ENCODE measurements at places on chromosomes 7 and 10. TPM values are rescaled to one million over a fixed set of nuclear protein-coding genes. Genes with fewer than 3 reads are reported as not detected.

The ZRANB1 gene
- polyA plus RNA-seq, result 23.0 TPM

The ADRA2A gene
- 2.4 TPM for polyA plus RNA-seq

DNA sequence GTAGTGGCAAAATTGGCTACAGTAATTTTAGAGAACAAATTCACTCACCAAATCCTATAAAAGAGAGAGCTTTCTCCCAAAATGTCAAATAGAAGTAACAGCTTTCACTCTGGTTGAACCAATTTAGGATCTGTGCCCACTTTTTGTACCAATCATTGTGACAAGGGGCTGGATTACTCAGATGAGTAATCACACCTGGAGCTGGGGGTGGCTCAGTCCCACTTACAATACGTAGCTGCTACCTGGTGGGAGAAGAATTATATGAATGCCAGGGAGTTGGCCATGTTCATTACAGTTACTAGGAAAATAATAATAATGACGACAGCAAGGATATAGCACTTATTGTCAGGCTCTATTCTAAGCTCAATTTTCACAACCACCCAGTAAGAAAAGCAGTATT, 23.4 kb upstream of the SLC26A3 start:
- DNase-seq, result no peak

DNA sequence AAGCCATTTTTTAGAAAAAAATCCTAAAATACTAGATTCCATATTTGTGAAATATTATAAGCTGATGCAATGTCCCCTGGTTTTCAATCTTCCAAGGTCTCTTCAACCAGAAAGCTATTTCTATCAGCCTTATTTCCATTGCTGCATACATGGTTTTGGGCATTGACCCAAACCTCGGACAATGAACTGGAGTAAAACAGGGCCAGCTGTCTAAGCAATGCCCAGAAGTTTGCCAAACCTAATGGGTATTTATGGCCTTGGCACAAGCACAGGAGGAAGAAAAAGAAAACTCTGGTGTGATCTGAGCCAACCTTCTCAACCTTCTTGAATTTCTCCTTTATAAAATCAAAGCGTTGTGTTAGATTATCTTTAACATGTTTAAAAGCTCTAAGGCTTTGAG, 402.3 kb downstream of the DNAJB9 start:
- DNase-seq, result no peak

- no peak for DNase-seq
Measured at GRCh38 chr10:126398924-126399323, 10.6 kb upstream of the ADAM12 start.

- DNase-seq, result no peak
Measured at GRCh38 chr10:336247-336646, 201.0 kb downstream of the ZMYND11 start.

DNA sequence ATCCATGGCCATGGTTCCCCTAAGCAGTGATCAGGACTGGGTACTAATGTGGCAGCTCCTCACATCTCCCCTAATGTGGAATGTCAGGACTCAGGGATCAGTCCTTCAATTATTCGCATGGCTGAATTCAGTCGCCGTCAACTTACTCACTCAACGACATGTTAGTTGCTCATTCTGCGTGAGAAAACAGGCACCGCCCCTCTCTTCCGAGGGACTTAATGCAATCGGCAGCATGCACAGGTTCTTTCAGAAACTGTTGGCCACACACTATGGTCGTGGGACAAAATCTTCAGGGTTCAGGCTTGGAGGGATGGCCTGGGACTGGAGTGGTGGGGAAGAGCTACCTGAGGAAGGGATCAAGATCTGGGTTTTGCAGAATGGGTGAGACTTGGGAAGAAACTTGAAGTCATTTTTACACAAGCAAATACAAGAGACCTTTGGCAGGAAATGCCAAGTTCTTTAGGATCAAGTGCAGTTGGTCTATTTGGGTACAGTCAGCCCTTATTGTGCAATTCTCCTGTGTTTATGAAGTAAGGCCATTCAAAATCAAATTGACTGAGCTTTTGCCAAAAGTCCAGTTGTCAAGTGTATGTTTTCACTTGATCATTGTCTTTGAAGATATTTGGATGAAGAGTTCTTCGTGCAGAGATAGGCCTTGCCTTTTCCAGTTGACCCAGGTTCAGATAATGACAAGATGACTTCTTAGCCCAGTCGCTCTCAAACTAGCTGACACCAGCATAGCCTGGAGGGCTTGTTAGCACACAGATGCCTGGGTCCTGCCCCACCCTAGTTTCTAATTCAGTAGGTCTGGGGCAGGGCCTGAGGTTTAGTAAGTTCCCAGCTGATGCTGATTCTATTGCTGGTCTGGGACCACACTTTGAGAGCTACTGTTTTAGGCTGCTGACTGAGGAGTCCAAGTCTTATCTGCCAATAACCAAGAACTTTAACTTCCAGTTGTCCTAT, 48.5 kb downstream of the LRRC18 start:
- DNase-seq, result no peak

GRCh38 chr10:57898231-57898630, 369.5 kb downstream of the IPMK start:
- DNase-seq, result no peak

DNA sequence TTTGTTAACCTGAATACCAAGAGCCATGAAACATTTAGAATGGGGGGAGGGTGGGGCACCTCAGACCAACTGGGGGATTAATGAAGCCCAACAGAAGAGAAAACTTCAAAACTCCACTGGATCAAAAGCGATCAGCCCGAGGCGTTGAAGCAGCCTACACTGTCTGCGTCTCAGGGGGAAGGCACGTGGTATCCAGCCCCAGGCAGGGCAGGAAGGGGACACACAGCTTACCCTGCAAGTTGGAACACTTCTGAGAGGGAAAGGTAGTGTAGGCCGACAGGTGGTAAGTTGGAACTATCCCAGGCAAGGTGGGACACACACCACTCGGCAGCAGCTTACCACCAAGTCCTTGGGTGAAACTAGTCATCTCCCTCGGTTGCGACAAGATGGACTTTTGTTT, 102.9 kb downstream of the TAX1BP1 start:
- no peak for DNase-seq

DNA sequence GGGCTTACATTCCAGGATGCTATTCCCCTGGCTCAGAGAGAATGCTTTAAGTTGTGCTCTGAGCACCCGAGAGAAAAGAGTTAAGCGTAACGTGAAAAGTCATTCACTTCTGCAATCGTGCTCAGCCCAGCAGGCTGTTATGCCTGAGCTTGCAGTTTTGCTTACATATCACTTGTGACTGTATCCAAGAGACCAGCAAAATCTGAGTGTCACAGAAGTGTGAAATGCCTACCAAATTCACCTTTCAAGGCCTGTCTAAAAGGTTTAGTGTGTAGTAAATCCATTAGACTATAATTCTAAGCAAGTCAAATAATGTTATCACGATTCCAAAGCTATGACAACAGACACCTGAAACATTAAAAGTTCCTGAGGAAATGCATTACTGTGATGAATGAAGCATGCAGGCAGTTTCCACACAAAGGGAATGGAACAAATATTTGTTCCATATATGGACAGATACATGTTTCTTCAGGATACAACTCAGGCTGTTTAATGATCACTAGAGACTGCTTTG, 20.1 kb downstream of the ITGB1 start:
- no peak for DNase-seq

DNA sequence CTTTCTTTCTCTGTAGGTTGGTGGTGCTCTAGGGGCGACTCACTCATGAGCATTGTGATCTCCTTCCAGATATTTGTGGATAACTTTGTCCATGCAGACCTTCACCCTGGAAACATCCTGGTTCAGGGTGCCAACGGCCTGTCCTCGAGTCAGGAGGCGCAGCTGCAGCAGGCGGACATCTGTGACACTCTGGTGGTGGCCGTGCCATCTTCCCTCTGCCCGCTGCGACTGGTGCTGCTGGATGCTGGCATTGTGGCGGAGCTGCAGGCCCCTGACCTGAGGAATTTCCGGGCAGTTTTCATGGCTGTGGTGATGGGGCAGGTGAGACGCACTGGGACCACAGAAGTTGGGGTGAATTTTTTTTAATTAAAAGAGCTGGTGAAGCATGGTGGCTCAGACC, 9.6 kb upstream of the NDUFB2 start:
- no peak for DNase-seq
